ENCODE measurements at places on chromosomes 3 and 15. TPM values are rescaled to one million over a fixed set of nuclear protein-coding genes. Genes with fewer than 3 reads are reported as not detected.
A peak's percentile ranks its signal among the peaks of the same experiment; 100 is the strongest.

Gene FAH
- 60.0 TPM for total RNA-seq

Gene RPUSD2
- 12.7 TPM for total RNA-seq

Gene STXBP5L
- total RNA-seq, result not detected

Gene TNFAIP8L3
- total RNA-seq, result not detected

Gene LYSMD4
- total RNA-seq, result 5.8 TPM

Gene SOX14
- total RNA-seq, result not detected

Gene LAMB2
- 1.4 TPM for total RNA-seq

Gene SLC2A2
- total RNA-seq, result not detected

Gene HCN4
- total RNA-seq, result 0.04 TPM

Gene SEC11A
- 111 TPM for total RNA-seq

GRCh38 chr3:191680989-191681597, 220.1 kb downstream of the PYDC2 start:
- DNase-seq, result no peak

- no peak for DNase-seq
Measured at GRCh38 chr3:195204360-195205163, 66.4 kb downstream of the XXYLT1 start.

DNA sequence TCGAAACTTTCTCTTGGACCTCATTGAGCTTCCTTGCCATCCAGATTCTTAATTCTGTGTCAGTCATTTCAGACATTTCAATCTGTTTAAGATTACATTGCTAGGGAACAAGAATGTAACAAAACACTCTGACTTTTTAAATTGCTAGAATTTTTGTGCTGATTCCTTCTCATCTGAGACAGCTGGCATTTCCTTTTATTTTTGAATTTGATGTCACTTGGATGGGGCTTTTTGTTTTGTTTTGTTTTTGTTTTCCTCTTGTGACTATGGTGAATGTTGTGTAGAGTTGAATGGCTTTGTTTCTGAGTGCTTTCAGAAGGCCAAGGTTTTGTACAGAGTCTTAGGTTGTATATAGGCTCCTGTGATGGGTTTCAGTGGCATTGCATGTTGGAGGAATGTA, 1129.3 kb downstream of the NAALADL2 start:
- DNase-seq, result no peak

GRCh38 chr3:135887220-135887619, 78.3 kb upstream of the PPP2R3A start:
- DNase-seq, result no peak

DNA sequence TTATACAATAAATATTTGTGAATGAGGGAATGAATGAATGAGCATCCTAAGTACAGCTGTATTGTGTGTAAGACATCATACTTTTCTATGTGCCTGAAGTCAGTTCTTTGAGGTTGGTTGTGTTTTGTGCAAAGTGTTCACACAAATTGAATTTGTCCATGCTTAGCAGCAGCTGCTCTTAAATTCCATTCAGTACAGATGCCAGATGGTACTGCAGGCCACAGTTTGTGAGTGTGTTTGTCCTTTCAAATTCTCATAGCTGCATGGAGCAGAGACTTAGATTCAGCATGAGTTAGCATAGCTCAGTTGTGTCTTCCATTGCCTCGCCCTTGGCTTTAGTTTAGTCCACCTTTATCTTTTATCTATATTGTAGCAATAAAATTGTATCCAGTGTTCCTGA, 3.8 kb upstream of the ZNF385D start:
- no peak for DNase-seq

- no peak for DNase-seq
Measured at GRCh38 chr15:59191855-59192237, 14.8 kb upstream of the LDHAL6B start.

DNA sequence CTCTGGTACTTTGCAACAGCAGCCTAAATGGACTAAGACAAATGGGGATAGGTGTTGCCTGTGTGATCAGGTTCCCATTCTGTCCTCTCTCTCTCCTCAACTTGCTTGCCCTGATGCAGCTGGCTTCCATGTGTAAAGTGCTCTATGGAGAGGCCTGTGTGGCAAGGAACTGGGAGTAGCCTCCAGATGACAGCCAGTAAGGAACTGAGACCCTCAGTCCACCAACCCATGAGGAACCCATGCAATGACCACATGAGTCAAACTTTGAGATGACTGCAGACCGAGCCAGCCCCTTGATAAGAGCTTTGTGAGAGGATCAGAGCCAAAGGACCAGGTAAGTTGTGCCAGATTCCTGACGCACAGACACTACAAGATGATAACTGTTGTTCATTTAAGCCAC, 74.6 kb upstream of the ADPGK start:
- no peak for DNase-seq

- DNase-seq, result no peak
Measured at GRCh38 chr3:191859531-191859930, 398.6 kb downstream of the PYDC2 start.

- DNase-seq, result peak; percentile 37
Measured at GRCh38 chr15:88644741-88645140, 5.9 kb downstream of the ISG20 start.

DNA sequence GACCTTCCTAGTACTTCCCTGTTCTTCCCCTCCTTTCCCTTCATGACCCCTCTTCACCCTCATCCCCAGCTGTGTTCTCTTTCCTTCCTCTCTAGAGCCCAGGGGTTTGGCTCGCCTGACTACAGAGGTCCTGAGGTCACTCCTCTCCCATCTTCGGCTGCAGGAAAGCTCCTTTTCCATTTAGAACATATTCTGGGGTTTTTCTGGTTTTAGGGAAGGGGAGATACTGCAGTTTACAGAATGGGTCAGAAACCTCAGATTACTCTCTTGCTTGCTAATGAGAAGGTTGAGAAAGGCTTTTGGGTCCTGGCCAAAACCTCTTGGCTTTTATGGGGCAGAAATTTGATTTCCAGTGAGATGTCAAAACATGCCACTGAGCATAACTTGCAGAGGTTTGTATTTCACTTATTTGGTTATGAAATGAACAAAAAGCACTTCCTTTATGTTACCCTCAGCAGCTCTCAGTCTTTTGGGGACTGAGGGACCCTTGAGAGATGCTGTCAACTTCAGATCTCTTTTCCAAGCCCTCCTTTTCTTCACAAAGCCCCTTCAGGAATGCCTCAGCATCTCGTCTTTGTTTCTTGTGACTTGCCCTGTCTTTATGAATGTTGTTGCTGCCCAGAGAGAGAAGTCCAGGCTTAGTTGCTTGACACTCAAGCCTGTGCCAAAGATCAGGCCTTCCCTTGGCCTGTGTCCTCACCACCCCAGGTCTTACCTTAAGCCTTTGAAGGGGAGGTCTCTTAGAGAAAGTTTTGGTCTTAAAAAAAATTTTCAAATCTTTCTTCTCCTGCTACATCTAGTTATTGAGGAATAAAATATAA, 121.7 kb upstream of the TPM1 start:
- DNase-seq, result no peak

- no peak for DNase-seq
Measured at GRCh38 chr3:60610441-60611112, 640.7 kb downstream of the FHIT start.

- no peak for DNase-seq
Measured at GRCh38 chr3:132378846-132379245, 38.5 kb upstream of the DNAJC13 start.

DNA sequence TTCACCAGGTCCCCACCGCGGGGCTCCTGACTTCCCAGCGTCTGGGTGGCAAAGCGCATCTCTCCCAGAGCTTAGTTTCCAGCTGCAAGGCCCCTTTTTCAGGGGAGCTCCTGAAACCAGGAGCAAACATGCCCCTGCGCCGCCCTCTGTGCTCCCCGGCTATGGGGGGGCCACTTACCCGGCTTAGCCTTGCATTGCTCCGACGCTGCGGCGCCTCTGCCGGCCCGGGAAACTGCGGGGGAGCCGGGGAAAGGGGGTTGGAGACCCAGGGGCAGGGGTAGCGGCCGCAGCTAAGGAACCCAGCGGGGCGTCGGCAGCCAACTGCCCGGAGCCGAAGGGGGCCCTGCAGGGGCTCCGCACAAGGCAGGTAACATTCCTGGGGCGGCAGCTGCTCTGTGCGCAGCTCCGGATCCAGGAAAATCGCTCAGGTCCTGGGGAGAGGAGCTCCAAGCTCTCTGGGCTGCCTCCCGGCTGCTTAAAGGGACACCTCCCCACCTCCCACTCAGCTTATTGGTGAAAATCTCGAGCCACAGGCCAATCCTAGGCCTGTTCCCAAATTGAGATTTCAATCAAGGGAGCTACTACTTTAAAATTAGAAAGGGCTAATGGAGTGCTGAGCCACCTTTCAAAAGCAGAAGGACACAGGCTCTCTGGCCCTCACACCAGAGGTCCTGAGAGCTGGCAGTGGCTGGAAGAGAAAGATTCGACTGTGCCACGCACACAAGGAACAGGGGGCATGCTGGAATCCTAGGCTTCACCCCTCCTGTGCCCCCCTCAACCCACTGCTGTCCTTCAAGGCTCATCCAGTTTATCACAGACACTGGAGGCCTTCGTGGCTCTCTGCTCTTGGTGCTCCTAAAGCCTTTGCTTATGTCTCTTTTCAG, 42.7 kb upstream of the PRICKLE2 start:
- no peak for DNase-seq

GRCh38 chr3:8482960-8483665, 18.5 kb upstream of the LMCD1 start:
- DNase-seq, result no peak

GRCh38 chr3:48472673-48472922, 26.1 kb downstream of the ATRIP start:
- no peak for DNase-seq
